Stimulated activated CD8-positive, alpha-beta memory T cell treated with anti-CD3 and anti-CD28 coated beads, Interleukin-7, amount 100 ng/mL, for 24 hours (primary cell): ENCODE measurements at places on chromosomes 12 and 14.

GRCh38 chr14:70887207-70887681 lies 20.0 kb upstream of the PCNX1 start:
- DNase-seq: no peak

- DNase-seq: no peak
Measured at GRCh38 chr12:105561546-105562198, 231.2 kb downstream of the C12orf75 start.

- DNase-seq: no peak
Measured at GRCh38 chr12:30973175-30973574, 46.6 kb downstream of the TSPAN11 start.

- no peak for DNase-seq
Measured at GRCh38 chr14:37711356-37711830, 116.0 kb downstream of the TTC6 start.

GRCh38 chr14:32408018-32408417 lies 78.9 kb downstream of the AKAP6 start:
- DNase-seq: no peak

GRCh38 chr12:43806737-43807072 lies 588 bp upstream of the TWF1 start:
- no peak for DNase-seq

GRCh38 chr14:85856430-85856829 lies 326.5 kb downstream of the FLRT2 start:
- DNase-seq: no peak

GRCh38 chr12:132356691-132357622 lies 27.6 kb upstream of the GALNT9 start:
- DNase-seq: no peak

DNA sequence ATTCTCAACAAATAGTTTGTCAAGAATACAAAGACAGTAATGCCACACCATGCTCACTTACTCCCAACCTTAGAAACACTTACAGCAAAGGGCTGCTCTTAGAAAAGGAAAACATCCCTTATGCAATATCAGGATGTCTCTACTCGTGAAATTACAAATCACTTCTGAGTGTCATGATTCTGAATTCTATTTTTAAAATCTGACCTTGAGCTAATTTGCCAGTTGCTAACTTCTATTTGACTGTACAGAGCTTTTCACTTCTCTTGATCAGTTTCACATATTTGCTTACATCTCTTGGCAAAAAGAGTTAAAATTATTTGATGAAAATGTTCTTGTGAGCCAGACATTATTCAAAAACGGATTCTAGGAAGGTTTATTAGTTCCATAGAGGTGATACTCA lies 136.7 kb upstream of the SLC35F4 start:
- DNase-seq: no peak

DNA sequence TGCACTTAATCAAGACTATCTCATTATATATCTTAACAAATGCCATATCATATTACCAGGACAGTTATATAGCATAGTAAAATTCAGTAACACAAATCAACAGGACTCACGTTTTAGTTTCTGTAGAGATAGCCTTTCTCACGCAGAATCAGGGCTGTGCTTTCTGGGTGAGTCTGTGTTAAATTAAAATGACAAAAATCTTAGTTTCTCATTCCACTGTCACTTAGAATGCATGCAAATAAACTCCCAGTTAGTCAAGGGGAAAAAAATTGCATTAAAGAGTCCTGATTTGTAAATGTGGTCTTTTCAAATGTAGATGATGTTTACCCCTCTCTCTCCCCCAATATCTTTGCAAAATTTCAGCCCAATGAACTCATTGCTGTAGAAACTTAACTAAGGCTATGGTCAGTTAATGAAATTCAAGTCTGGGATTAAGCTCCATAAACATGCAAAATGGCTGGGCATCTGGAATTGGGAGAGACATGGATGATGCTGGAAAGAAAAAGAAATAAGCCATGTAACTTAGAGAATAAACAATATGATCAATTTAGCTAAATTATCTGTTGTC lies 77.8 kb upstream of the MGAT4C start:
- DNase-seq: no peak

DNA sequence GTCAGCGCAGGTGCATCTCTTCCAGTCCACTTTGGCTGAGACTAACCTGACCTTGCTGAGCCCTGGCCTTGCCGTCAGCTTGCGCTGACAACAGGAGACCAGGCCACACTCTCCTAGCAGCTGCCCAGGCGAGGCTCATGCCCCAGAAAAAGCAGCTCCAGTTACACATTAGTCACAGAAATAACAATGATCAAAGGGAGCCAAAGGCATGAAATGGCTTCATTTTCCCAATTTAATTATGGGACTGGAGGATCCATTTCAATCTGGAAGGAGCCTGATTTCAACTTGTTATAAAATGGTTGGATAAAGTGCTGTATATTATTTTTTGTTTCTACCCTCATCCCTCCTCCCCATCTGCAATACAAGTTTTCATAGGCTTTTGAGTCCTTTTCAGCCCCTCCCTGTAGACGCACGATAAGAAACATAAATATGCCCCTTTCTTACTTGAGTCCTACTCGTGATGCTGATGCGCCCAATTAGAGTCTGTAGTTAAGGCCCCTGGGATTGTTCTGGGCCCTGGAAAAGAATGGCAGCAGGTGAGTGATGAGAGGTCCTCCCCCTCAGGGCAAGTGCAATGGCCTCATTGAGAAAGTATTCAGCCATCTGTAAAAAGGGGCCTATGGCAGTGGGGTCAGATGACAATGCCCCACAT lies 376.0 kb downstream of the C12orf75 start:
- no peak for DNase-seq

DNA sequence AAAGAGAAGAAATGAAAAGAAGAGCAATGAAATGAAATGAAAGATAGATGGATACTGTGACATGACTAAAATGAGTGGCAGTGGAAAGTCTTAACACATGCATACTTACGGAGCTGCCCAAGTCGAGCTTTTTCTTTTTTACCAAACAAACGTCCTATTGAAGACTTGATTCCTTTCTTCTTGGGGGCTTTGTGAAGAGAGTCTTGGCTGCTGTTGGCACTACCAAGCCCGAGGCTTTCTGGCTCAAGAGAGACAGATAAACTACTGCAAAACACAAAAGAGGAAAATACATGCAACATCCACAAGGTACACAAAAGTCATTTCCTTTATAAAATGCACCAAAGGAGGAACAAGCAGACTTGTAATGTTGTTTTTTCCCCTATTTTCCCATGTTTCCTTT lies 261.2 kb downstream of the ACSS3 start:
- no peak for DNase-seq

GRCh38 chr14:72049462-72049861 lies 117.2 kb downstream of the RGS6 start:
- DNase-seq: no peak

DNA sequence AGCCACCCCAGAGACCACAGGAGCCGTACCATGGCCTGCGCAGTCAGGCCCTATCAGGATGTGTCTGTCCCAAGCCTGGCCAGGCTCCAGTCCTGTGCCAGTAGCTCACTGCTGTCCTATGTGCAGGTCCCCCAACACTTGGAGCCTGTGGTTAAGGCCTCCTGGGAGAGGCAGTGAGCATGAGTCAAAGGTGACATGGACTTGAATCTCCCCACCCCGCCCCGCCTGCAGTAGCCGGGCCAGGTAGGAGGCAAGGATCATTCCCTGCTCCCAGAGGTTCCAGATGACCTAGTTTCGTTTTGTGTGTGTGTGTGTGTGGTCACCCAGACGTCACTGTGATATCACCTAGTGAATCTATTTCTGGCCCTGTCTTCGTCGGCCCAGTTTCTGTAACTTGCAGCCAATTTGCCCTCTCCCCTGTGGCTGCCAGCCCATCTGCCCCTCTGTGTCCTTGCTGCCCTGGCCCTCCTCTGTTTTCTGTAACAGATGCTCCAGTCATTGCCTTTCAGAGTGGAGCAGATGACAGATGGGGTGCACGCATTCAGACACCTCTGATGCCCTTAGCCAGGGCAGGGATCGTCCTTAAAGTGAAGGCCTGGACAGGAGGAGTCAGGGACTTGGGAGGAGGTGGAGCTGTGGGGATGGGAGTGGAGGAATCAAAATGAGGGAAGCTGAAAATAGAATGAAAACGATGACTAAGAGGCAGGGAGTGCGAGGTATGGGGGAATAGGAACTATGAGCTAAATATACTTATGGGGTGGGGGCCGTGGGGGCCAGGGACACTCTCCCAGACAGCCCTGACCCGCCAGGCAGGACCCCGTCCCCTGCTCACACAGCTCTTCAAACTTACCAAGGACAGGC lies 37.4 kb downstream of the SLC6A12 start:
- DNase-seq: no peak

DNA sequence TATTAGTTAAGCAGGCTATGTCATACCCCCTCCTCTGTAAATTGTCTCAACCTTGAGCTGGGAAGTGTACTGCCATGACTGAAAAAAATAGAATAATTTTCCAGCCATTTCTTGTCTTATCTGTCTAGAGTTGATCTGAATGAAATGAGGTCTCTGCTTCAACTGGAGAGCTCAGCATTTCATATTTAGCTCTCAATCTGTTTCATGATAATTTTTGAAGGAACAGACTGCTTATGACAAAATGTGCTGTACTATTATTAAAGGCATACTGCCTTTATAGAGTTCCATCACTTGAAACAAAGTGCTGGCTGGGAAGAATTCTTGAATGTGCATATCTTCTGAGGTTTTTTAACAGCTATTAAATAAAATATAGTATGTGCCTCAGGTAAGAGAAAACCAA lies 19.1 kb downstream of the PTPRO start:
- no peak for DNase-seq

DNA sequence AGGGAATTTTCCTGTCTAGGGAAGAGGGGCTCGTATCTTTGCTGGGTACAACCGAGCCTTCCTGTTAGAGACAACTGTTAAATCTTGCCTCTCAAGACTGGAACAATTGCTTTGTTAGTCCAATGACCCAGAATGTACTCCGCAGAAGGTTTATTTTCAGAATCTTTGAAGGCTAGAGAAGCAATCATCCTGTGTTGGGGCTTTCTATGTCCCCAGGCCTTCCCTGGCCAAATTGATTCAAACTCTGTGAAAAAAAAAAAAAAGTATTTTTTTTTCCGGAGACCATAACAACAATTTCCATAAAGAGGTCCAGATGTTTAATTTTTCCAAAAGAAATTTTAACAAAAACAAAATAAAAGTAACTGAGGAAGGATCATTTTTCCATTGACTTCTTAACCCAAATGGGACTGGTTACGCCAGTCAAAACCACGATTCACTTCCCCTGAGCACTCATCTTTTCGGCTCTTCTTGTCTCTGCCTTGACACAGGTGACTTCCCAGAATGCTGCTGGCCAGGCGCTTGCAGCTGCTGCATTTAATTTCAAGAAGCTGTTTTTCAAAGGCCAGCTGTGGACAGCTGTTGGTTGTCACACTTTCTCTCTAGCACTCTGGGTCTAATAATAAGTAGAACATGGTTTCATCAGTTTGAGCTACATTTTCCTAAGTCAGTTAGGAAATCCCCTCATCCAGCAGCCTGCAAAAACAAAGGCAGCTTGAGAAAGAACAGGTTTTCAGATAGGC lies 81.6 kb upstream of the MANSC4 start:
- DNase-seq: no peak

DNA sequence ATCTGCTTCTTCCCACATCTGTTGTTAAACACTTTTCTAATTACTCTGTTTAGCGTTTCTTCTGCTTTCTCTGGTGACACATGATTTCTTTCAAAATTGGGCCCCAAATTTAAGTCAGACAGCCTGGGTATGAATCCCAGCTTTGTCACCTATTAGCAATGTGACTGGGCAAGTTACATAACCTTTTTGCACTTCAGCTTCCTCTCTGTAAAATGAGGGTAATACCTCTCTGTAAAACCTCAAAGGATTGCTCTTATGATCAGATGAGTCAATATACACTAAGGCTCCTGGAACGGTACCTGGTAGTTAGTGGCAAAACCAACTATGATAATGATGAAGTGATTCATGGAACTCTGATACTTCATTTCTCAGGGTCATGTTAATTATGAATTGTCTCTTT lies 33.0 kb downstream of the E2F7 start:
- no peak for DNase-seq

DNA sequence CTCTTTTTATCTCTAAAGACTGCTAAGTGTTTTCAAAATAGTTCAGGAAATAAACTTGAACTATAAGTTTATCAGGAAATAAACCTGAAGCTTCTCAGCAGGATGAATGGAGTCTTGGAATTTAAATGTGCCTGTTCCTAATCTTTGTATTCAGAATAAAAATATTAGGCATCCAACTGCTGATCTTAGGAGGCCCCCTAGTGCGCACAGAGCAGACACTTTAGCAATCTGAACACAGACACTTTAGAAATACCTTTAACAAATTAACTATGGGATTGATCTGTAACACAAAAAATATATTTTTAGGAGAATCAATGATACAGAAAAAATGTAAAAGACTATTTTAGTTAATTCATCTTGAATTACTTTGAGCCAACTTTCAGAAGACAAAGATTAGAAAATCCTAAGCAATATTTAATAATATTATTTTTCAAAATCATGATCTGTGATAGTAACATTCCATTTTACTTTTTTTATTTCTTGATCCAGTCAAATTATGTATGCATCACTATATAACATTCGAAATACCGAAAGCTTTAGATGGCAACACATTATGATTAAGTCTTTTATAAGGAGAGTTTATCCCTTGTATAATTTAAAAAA lies 80.9 kb downstream of the SLC41A2 start:
- DNase-seq: no peak

GRCh38 chr14:104996483-104996882 lies 10.9 kb downstream of the CLBA1 start:
- DNase-seq: no peak

DNA sequence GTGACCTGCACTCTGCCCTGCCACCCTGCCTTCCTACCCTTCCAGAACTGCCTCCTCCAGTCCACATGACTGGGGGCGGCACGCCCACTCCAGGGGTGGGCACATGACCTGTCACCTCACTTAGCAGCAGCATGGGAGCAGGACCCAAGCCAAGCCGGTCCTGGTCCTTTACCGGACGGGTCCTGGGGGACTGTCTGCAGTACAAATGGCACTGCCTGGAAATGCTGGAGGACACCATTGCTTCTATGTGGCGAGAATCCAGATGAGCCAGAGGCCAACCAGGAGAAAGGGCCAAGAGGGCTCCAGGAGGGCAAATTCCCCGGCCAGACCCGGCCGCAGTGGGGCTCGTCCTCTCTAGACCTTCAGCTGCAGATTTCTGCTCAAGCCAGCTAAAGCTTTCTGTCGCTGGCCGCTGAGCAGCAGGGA lies 33.1 kb downstream of the ITPK1 start:
- no peak for DNase-seq

DNA sequence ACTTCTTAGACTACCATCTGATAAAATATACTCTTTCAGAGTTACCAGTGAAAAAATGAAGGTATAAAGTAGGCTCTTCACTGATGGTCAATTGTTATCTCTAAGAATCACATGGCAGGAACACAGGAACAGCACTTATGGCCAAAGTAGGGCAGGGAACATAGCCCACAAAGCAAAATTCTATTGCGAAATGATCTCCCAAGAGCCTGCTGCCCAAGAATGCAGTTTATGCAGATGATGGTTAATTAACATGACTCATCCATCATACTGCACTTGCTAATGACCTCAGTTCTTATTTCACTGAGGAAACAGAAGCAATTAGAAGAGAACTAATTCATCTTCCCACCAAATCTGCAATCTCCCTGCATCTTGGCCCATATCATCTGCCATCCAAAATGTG lies 133.8 kb downstream of the SLC2A13 start:
- no peak for DNase-seq

GRCh38 chr14:32049361-32050088 lies 27.6 kb upstream of the ARHGAP5 start:
- DNase-seq: no peak
